ENCODE measurements at places on chromosomes 1 and 21.
A peak's percentile ranks its signal among the peaks of the same experiment; 100 is the strongest.

DNA sequence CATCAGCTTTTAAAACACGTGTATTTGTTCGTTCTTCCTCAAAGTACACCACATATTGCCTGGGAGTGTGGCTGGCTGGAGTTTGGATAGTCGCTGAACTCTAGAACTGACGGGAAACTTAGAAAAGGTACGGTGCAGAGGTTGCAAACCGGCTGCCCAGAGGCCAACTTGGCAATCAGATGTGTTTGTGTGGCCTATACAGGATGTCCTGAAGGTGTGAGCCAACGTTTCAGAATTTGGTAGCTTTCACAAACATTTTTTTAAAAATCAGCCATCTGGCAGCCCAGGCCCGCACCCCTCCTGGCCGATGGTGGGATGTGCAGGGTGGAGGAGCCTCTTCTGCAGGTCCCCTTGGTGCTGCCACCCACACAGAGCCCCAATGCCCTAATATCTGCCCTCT, 73.6 kb upstream of the SLC25A33 start:
- DNase-seq = no peak

DNA sequence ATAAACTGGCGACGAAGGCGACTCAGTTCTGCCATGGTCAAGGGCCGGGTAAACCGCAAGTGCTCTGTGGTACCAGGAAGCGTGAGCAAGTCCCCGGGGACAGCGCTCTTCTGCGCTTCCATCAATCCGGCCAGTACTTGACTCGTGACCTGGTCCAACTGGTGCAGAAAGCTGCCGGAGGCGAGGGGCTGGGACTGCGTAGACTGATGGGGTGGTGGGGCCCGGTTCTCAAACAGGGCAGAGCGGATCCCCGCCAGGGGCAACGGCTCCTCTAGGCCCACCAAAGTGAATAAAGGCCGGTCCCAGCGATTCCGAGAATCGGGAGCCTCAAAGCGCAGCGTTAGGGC, 852 bp downstream of the KTI12 start:
- no peak for DNase-seq

- peak; percentile 34 for DNase-seq
Observed at GRCh38 chr21:38448671-38449385, 49.4 kb downstream of the ERG start.

DNA sequence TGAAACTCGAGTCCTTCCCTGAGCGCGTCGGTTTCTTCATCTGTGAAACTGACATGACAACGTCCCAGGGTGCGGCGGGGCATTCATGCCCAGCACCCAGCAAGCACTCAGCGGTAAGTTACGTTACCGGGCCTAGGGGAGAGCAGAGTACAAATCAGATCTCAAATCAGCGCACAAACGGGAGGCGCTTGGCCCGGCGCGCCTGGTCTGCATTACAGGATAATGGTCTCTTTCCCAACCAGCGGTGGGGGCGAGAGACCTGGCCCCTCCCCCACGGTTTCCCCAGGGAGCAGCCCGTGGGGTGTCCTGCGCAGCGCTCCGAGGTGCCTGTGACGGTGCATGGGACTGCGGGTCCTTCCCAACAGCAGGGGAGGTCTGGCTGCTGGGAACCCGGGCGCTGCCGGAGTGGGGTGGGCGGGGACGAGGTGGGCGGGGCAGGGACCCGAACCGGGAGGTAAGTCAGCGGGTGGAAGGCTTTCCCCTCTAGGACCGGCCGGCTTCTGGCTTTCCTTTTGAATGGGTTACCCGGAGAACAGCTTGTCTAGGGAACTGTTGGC, 1.0 kb downstream of the TMEM51 start:
- no peak for DNase-seq

DNA sequence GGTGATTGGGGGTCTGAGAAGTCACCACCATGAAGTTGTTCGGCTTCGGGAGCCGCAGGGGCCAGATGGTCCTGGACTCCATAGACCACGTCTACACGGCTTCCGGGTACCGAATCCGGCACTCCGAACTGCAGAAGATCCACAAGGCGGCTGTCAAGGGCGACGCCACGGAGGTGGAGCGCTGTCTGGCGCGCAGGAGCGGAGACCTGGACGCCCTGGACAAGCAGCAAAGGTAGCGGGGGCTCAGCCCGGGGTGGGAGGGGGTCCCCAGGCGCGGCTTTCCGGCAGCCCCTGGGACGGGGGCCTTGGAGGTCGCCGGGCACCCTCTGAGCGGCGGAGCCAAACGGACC, 146.5 kb downstream of the LIPI start:
- no peak for DNase-seq

- DNase-seq = no peak
Observed at GRCh38 chr1:208521534-208521933, 277.4 kb upstream of the PLXNA2 start.

- DNase-seq = no peak
Observed at GRCh38 chr1:235468004-235468403, 36.2 kb downstream of the B3GALNT2 start.

DNA sequence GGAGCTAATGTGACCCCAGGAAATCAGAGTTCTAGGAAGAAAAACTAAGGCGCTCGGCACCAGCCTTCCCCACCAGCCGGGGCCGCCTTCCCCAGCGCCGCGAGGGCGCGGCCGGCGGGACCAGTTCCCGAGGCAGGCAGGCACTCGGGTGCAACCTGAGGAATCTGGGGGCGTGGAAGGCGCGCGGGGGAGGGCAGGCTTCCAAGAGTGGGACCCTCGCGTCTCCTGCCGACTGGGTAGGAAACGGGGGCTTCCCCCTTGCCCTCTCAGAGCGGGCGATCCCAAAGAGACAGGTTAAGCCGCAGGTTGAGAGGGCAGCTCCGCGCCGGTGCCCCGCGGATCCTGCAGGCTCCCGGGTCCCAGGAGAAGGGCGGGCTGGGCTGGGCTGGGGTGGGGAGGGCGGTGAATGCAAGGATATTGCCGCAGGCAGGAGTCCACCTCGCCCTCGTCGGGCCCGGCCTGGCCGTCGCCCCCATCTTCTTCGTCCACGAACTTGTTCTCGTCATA, 431 bp downstream of the ARPC5 start:
- no peak for DNase-seq

DNA sequence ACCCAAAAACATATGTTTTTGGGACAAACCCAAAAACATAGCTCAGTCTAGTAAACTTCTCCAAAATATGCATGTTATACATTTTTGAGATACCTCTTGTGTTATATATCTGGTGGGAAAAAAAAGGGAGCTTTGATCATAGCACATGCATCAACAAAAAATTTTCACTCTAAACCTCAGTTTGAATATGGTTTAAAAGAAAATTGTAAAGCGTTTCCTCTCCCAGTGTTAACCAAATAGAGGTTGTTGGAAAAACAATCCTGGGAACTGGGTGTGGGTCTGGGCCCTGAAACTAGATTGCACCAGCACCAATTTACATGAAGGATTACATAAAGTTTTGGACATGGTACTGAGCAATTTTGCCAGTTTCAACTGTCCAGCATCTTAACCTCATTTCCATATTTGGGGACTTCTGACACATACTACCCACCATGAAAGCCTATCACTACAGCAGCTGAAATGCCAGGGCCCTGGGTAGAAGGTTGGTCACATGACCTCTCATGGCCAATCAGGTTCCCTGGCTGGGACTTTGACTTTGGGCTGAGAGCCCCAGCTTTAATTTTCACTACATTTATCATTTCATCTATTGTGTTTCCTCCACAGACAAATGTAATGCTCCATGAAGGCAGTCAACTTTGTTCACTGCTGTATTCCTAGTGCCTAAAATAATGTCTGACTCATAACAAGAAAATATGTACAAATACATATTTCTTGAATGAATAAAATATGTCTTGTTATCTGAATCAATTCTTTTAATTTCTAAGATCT, 150.7 kb downstream of the SETD4 start:
- DNase-seq = peak; percentile 48

- DNase-seq = no peak
Observed at GRCh38 chr1:2258122-2258681, 30.1 kb downstream of the SKI start.

DNA sequence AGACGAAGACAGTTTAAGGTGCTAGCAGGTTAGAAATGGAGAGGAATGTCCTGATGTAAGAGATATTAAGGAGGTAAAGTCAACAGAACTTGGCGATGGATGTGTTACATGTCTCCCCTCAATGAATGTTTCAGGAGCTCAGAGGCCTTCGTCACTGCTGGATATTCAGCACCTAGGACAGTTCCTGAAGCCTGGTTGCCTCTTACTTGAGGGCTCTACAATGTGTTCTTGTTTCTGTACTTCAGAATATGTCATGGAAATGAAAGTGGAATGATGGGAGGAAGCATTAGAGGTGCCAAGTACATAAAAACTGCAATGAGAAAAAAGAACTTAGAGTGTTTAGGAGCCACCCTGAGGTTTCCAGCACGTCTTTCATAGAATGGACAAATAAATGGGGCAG, 17.7 kb downstream of the TNR start:
- DNase-seq = no peak

GRCh38 chr1:244749230-244750016, 86.0 kb upstream of the COX20 start:
- DNase-seq = no peak

GRCh38 chr1:206583707-206584648, 28.3 kb downstream of the EIF2D start:
- peak; percentile 29 for DNase-seq

DNA sequence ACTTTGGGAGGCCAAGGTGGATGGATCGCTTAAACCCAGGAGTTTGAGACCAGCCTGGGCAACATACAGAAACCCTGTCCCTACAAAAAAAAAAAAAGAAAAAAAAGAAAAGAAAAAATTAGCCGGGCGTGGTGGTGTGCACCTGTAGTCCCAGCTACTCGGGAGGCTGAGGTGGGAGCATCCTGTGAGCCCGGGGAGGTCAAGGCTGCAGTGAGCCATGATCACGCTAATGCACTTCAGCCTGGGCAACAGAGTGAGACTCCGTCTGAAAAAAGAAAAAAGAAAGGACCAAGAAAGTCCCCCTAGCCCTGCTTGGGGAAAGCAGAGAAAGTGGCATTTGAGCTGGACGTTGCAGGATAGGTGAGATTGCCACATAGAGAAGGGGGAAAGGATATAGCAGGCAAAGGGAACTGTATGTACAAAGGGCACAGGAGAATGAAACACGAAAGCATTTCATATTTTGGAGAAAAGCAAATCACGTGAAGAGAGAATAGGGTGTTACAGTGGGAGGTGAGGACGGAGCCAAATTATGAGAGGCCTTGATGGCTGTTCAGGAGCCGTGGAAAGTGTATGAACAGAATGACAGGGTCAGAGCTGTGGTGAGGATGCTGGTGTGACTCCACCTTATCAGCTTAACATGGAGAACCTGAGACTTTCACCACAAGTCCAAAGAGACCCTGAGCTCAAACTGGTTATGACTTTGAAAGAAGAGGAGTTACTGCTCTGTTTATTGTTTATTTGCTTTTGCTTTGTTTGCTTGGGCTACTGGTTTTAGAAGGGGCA, 19.5 kb upstream of the LRIG2 start:
- DNase-seq = no peak

DNA sequence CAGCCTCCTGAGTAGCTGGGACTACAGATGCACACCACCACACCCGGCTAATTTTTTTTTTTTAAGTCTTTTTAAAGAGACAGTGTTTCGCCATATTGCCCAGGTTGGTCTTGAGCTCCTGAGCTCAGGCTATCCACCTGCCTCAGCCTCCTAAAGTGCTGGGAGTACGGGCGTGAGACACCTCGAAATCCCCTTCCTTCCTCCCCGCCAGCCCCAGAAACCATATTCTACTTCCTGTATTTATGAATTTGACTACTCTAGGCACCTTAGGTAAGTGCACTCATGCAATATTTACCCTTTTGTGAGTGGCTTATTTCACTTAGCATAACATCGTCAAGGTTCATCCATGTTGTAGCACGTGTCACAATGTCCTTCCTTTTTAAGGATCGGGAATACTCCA, 6.9 kb upstream of the LRP8 start:
- DNase-seq = no peak

DNA sequence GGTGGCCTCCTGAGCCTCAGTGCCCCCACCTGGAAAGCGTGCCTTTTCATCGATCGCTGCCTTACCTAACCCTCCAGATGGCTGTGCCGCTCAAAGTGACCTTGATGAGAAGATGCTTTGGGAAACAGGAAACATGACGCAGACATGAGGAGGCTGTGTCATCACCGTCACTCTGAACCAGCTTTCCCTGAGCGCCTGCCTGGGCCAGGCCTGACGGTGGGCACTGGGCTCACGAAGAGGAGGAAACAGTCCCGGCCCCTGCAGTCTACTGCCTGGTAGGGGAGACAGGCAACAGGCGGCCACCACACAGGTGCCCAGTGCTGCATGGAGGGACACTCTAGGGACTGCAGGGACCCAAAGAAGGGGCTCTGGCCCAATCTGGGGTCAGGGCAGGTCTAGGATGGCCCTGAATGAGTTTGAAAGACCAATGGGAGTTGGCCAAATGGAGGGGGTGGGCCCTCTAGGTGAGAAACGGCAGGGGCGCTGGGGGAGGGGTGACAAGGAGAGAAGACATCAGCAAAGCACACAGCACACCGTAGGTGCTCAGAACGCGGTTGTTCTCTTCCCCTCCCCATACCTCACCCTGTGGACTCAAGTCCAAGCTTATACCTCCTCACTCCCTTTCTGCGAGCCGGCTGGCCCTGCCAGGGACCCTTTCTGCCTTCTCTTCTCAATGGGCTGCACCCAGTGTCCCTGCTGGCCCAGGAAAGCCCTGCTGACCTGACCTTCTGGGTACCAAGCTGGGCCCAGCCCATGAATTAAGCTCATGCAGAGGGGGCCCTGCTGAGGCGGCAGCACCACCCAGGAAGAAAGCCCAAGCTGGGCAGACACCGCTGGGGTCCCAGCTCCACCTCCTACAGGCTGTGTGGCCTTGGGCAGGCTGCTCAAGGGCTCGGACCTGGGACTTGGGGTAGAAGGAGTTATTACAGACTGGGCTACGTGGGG, 44.9 kb downstream of the GLIS1 start:
- no peak for DNase-seq

DNA sequence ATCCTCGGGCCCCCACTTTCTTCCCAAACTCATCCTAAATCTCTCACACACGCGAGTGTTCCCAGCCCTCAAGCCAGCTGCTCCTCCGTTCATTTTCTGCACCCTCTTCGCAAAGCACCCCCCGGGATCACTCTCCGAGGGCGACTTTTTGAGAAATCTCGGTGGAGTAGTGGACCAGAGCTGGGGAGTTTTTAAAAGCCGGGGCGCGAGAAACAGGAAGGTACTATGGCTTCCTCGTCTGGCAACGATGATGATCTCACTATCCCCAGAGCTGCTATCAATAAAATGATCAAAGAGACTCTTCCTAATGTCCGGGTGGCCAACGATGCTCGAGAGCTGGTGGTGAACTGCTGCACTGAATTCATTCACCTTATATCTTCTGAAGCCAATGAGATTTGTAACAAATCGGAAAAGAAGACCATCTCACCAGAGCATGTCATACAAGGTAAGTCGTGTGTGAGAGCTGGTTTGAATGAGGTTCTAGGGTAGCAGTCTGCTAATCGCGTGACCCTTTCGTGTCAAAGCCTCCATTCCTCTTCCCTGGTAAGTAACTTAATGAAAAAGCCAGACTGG, 800 bp downstream of the DR1 start:
- DNase-seq = no peak
